NCI-H2081 treated with DMSO at 0.1 percent for 48 hours (cell line): ENCODE measurements at places on chromosomes 3 and 15.

DNA sequence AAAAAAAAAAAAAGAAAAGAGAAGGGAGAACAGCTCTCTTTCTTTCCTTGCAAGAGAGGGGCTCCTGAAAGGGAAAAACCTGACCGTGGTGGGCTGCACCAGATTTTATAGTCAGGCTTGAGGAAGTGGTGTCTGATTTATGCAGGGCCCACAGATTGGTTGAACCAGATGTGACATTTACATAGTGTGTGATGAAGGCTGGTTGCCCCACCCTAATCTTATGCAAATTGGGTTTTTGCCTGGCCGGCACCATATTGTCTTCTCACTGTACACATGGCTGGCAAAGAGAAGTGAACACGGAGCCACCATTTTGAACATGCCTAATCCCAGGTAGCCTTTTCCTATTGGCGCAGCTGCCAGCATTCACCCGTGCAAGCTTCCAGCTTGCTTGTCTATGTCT is 154.4 kb downstream of the OXSM start:
- DNase-seq = no peak

GRCh38 chr3:47476330-47476626 is 537 bp upstream of the SCAP start:
- no peak for DNase-seq

GRCh38 chr3:39716849-39717248 is 92.6 kb upstream of the MYRIP start:
- DNase-seq = no peak

GRCh38 chr3:14143271-14144225 is 18.7 kb downstream of the TMEM43 start:
- no peak for DNase-seq

DNA sequence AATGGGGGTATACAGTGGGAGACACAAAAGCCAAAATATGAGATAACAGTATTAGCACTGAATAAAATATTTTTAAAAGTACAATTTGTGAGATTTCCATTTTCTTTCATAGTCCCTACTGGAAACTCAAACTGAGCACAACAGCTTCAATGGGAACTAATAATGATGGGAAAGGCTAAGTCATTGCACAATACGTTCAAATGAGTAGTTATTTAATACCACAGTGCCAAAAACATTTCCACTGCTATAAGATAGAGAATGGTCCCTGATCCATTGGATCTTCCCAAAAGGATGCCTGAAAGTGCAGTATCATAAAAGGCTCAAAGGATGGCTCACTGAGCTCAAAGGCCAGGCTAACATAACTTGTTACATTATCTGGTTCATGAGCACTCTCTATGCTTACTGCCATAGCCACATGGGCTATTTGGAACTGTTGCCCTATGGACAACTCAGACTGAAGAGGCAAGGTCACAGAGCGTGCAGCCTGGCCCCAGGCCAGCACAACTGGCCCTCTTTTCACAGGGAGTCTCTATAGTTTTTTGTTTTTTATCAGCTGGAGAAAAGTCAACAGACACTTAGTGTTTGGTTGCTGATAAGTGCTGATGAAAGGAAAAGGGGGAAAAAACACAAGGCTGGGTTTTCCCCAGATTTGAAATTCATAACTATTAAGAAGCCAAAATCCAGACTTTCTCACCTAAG is 54.1 kb upstream of the PPIB start:
- DNase-seq = no peak

DNA sequence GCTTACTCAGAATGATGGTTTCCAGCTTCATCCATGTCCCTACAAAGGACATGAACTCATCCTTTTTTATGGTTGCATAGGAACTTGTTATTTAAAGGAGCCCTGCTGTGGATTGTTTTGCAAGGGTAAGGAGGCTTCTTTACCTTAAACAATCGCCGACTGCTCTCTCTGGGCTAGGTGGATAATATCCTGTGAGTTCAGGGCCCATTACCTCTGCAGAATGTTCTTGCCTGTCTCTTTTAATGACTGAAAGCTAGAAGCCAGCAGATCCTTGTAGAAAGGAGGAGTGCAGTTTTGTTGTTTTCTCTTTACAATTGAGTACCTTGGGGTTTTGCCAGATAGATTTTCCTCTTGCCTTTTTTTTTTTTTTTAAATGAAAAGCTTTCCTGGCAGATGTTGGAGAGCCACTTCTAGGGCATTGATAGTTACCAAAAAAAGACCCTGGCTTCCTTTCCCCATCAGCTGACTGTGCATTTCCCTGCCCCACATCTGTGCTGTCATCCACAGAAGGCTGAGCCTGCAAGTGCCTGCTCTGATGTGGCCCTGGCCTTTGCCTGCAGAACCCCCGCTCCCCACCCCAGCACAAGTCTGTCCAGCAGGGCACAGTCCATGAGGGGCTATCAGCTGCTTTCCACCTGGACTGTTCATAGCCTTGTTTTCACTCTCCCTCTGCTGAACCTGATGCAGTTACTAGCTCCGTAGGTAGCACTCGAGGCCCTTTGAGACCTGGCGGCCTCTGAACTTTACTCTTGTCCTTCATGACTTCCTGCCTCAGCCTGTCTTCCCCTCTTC is 113.1 kb downstream of the CHCHD6 start:
- DNase-seq = no peak

DNA sequence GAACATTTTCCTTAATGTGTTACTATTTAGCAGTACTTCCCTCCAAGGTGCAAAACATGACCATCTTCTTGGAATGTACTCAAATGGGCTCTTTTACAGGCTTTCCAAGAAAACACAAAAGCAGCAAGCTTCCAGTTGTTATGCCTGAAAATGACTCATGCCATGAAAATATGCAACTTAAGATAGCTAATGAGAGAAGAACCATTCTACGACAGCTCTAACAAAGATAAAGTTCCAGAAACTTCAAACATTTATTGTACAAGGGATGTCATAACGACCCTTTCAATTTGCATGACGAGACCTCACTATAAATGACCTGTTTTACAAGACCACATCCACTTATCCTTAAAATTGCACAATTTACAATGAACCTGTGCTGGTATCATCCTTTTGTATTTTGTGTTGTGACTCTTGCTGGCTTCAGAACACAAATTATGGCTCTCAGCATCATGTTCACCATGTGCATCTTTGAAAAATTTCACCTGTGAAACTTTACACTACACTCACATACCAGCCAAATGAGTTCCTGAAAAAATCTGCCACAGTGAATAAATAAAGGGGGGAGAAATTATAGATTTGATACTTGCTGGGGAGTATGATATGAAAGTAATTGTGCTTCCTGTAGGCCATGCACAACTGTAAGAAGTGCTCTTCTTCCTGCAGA is 433.7 kb downstream of the MAGI1 start:
- no peak for DNase-seq

DNA sequence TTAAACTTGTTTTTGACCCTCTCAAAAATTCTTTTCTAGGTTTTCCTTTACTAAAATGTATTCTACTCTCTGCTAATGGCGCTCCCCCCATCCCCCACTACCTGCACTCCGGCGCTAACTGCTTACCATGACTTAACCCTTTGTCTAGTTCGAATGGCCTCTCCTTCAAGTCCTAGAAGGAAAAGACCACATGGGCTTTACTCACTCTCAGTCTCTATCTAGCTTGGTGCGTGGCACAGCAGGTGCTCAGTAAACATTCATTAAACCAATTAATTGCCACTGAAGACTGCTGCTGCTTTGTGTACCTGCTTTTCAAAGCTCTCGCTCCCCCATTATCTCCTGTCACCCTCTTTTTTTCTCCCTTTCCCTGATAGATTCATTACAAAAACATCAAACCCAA is 457.7 kb upstream of the THRB start:
- DNase-seq = no peak
